ENCODE measurements at places on chromosomes 11 and 22. TPM values are rescaled to one million over a fixed set of nuclear protein-coding genes. Genes with fewer than 3 reads are reported as not detected.

The B4GAT1 gene
- 8.7 TPM for total RNA-seq

The EHBP1L1 gene
- total RNA-seq: 118 TPM

The TBCEL gene
- total RNA-seq: 13.1 TPM

- no peak for DNase-seq
Observed at GRCh38 chr11:65212226-65212801, 30.6 kb downstream of the CAPN1 start.

DNA sequence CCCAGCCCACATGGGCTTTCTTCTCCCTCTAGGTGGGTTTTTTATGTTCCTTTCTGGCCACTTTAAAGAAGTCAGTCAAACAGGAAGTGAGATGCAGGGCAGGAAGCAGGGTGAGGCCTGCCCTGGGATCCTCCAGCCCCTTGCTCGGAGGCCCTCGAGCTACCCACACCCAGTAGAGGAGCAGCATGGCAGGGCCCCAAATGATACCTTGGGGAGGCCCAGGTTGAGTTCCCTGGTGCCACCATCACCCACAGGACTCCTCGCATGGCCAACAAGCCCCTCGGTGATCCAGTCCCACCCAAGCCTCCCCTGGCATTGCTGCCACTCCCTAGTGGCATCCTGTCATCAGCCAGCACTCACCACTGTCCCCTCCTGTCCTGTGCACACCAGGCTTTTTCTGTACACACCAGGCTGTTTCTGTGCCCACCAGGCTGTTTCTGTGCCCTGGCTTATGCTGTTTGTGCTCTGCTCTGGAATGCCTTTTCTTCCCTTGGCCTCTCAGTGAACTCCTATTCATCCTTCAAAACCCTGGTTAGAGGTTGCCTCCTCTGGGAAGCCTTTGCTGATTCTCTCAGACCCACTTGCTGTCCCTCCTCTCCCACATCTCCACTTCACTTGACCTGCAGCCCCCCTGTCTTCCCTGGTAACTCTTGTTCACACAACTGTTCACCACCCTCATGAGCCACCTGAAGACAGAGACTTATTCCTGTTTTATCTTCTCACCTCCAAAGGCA, 3.1 kb upstream of the PTGDR2 start:
- DNase-seq: no peak
